ENCODE measurements at places on chromosomes 12 and 14.

- no peak for DNase-seq
These were observed 396.2 kb downstream of the CCDC91 start for GRCh38 chr12:28586481-28586880.

GRCh38 chr14:103385929-103386712 is 906 bp downstream of the MARK3 start:
- DNase-seq: no peak

DNA sequence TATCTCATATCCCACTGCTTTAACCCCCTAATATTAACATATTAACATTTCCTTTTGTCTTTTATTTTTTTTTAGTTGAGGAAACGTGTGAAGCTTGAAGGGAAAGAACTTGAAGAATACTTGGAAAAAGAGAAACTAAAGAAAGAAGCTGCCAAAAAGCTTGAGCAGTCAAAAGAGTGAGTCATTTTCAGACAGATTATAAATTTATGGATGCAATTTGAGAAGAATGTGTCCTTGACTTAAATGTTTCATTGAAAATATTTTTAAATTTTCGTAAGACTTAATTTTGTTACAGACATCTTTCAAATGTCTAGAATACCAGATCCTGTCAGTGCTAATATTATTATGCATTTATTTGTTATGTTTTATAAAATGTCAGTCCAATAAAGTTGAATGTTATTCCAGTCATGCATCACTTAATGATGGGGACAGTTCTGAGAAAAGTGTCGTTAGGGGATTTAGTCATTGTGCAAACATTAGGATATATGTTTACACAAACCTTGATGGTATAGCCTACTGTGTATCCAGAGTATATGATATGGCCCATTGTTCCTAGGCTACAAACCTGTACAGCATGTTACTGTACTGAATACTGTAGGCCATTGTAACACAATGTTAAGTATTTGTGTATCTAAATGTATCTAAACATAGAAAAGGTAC is 32.6 kb downstream of the CPSF2 start:
- no peak for DNase-seq

DNA sequence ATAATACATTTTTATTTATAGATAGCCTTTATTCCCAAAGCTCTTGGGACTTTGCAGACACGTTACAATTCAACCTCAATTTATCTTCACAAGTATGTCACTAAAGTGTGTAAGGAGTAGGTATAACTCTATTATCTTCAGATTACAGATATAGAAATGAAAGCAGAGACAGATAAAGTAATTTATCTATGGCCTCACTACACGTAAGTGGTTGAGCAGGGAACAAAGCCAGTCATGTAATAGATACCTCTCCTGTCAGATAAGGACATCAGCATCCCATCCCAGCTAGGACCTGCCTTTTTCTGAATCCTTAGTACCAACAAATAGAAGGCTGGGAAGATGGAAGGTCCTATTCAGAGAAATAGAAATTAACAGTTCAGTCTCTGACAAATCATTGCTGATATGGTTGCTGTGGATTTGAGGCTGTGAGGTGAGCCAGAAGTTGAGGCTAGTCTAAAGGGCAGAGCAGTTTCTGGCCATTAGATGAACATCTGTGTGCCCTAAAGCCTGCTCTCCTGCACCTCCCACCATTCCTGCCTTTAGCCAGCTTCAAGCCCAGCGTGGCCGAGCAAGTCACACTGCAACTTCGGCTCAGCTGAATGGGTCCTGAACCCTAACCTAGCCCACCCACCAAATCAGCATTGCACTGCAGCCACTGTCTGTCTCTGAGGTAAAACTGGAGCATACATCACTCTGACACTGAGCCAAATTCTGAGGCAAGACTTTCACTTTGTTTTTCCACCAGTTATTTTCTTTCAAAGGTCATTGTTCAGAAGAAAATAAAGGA is 71.1 kb upstream of the PLEKHA5 start:
- DNase-seq: no peak

DNA sequence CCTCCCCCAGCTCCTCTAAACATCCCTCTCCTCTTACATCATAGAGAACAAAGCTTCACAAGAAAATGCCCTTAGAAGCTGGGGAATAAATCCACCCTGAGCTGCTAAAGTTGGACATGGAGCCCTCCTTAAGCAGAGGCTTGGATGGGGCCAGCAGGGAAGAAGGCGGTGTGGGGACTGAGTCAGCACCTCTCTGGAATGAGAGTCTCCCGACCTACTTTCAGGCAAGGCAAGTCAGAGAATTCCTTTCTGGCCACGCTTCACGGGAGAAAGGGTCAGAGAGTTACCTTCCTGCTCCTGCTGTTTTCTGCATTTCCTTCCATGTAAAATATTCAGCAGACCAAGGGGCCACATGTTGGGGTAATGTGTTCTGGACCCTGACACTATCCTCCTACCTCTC is 113.3 kb upstream of the PRB2 start:
- DNase-seq: no peak

- DNase-seq: no peak
These were observed 47.9 kb downstream of the NTF3 start for GRCh38 chr12:5479761-5480160.

DNA sequence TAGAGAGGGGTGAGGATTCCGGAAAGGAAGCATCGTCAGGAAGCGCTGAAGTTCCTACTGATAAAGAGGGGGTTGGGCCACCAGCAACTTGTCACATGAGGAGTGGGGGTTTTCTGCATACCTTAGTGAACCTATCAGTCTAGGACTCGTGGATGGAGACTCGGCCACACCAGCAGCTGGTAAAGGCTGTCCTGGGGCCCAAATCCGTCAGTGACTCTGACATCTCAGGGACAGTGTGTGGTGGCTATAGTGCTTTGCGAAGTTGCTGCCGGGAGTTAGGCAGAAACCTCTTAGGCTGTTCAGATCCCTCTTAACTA is 16.4 kb downstream of the RNASE2 start:
- no peak for DNase-seq

- no peak for DNase-seq
These were observed 330.6 kb upstream of the FBXO33 start for GRCh38 chr14:39762576-39763401.

Measured in stimulated activated CD8-positive, alpha-beta memory T cell treated with anti-CD3 and anti-CD28 coated beads, Interleukin-7, amount 100 ng/mL, for 24 hours (primary cell).